ENCODE measurements at places on chromosomes 16 and 17.
A peak's percentile ranks its signal among the peaks of the same experiment; 100 is the strongest.

DNA sequence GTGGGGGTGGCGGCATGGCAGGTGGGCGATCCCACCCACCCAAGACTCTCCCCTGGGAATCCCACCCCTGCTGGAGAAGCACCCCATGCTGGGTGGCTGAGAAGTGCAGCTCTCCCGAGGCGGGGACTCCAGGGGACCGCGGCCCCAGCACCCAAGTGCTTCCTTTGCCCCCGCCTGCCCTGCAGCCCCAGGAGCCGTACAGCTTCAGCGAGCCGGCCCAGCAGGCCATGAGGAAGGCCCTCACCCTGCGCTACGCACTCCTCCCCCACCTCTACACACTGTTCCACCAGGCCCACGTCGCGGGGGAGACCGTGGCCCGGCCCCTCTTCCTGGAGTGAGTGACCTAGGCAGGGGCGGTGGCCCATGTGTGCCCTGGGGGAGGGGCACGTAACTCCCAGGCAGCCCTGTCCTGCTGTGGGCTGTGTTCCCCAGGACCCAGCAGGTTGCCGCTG, 11.7 kb downstream of the GAA start:
- DNase-seq, result no peak

DNA sequence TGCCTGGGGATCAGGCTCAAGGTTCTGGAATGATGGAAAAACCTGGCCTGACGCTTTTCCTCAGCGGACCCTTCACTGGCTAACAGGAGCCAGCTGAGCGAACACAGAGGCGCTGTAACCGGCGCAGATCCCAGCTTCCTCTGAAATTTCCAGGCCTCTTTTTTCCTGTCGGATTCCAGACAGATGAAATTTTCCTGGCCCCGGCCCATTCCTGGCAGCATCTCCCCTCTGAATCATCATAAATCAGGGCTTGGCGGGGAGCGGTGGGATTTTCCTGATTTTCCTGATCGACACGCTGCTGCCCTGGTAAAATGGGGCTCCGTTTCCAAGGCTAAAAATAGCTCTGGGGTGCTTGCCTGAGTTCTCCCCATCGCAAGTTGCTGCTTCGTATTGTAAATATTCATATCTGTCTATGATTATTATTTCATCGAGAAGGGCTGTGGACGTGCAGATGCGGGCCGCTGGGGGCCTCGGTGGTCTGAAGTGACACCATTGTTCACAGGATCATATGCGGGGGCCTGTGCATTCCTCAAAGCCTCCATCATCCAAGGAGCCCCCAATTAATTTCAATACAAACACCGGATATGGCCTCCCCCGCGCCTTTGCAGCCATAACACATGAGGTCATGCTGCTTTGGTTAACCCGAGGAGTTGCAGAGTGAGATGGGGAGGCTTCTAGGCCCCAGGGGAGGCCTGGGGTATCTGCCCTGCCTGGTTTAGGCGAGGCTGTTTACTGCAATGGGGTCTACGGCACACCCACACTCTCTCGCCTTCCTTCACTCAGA, 45.8 kb upstream of the ETV4 start:
- no peak for DNase-seq

- peak; percentile 52 for DNase-seq
These were observed 32.0 kb downstream of the SCPEP1 start for GRCh38 chr17:57009737-57010445.

DNA sequence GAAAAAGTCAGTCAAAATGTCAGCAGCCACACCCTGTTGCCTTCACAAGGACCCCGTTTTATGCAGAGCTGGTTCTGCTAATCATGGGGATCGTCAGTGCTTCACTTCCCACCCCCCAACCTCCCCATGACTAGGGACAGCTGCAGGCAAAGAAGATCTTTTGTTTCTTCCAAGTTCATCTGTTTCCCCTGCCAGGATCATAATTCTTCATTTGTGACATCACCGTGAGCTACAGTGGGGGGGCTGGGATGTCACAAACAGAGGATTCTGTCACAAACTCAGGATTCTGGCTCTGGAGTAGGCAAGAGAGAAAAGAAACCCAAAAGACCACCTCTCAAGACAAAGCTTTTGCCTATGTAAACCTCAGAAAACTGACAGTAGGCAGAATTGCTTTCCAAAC, 24.7 kb downstream of the DNAJC7 start:
- DNase-seq, result no peak

DNA sequence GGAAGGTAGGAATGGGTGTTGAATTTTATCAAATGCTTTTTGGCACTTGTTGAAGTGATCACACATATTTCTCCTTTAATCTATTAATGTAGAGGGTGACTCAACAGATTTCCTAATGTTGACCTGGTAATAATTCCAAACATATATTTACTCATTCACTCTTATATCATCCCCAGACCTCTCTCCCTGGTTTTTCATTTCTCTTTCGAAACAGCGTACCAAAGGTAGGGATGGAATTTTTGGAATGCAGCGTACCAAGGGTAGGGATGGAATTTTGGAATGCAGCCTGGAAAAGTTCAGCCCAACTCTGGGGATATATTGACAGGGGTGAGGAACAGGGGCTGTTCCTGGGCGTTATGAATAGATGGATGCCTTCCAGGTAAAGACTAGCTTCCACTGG, 7.3 kb downstream of the KIF18B start:
- DNase-seq, result no peak

DNA sequence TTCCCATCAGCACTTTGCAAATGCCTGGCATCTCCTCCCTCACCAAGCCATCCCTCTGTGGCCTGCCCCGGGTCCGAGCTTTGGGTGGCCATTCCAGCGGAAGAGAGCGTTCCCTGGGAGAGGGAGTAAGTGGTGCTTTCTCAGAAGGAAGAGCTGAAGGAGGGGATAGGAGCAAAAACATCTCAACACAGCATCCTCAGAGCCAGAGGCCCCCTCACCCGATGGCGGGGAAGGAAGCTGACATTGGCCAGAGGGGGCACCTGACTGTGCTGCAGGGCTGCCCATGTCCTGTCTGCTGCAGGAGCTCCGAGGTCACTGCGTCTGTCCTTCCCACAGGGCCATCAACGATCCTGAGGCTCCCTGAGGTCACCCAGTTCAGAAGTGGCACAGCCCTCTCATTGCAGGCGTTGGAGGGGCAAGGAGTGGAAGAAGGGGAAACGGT, 427 bp upstream of the TLCD3B start:
- no peak for DNase-seq

DNA sequence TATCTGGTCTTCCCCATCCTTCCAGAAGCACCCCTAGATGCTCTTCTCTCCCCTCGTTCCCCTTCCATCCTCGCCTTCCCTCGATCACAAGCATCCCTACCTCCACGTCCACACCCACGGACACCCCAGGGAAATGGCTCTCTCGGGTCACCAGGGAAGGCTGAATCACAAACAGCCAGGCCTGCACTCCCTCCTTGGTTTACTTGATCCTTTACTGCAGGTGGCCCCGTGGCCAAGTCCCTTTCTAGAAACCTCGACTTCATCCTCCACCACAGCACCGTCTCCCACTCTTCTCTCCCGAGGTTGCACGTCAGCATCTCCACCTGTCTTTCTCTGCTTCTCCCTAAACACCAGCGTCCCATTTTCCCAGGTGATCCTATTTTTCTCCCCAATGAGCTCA, 6.5 kb upstream of the RBFOX3 start:
- no peak for DNase-seq

- no peak for DNase-seq
These were observed 8.1 kb downstream of the PHB1 start for GRCh38 chr17:49406421-49407061.

- DNase-seq, result no peak
These were observed 127.9 kb downstream of the NPIPB5 start for GRCh38 chr16:22638393-22639206.

DNA sequence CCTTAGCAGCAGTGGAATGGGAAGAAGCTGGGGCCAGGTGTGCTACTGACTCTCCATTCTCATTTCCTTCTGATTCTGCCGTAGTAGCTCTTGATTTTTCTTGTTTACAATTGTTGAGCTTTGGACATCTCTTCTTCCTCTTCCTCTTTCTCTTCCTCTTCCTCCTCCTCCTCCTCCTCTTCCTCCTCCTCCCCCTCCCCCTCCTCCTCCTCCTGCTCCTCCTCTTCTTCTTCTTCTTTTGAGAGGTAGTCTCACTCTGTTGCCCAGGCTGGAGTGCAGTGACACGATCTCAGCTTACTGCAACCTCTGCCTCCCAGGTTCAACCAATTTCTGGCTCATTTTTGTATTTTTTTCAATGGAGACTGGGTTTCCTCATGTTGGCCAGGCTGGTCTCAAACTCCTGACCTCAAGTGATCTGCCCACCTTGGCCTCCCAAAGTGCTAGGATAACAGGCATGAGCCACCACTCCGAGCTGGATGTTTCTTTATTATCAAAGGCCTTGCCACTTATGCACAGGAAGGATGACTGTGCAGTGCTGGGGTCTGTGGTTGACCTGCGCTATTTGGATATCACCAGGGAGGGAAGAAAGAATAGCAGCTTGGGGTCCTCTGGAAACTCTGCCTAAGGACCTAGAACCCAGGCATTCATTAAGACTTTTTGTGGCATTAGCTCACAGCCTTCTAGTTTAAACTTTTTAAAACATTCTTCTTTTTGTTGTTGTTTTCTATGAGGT, 127.8 kb upstream of the KCNJ16 start:
- DNase-seq, result no peak

GRCh38 chr17:31256936-31257335, 40.1 kb downstream of the OMG start:
- no peak for DNase-seq

DNA sequence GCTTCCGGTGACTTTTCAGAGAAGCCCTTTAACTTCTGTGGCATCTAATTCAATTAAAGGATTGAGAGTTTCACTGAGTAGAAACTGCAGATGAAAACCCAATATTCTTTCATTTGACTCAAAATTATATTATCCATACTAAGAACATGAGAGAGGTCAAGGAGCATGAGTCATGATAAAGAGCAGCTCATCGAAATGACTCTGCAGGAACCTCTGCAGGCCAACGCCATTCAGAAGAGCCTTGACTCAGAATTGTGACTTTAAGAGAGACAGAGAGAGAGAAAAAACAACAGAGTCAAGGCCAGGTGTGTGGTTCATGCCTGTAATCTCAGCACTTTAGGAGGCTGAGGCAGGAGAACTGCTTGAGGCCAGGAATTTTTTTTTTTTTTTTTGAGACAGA, 417.2 kb upstream of the XYLT1 start:
- no peak for DNase-seq

DNA sequence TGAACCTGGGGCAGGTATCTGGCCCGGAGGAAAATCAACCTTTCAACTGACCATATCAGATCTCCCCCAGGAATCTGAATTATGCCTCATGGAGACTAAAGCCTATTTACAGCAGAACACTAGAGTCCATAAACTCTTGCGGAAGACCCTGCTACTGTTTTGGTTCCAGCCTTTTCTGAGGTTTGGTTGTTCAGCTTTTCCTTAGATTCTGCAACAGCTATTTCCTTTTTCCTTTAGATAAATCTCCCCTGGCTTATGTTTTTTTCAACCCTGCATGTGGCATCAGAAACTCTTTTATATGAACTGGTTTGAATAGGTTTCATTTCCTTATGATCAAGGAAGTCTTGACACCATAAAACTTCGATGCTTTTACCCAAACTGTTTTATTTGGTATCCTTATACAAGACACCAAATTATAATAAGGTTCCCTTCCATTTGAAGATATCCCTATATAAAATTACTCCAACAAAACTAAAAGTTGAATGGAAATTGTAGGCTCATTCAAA, 13.1 kb downstream of the SPOP start:
- DNase-seq, result no peak

DNA sequence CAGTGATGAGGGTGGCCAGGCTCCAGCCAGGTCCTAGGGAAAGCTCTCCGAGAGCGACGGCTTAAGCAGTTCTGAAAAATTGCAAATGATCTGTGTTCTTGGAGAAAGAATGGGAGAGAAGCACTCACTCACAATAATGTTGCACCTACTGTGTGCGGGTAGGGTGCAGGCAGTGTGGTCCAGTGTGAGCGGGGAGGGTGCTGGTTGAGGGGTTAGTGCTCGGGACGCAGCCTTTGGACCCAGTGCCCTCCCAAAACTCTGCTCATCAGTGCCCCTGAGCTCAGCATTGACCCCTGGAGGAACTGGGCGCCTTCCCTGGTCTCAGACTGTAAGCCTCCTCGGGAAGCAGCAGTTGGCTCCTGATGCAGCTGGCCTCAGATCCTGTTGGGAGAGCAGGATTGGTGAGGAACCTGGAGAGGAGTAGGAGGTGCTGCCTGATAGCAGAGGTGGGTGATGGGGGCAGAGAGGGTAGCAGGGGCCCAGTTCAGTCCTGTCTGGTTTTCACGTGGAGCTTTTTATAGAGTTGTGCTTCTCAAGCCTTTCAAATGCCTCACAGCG, 23.6 kb upstream of the ZNF750 start:
- DNase-seq, result no peak

DNA sequence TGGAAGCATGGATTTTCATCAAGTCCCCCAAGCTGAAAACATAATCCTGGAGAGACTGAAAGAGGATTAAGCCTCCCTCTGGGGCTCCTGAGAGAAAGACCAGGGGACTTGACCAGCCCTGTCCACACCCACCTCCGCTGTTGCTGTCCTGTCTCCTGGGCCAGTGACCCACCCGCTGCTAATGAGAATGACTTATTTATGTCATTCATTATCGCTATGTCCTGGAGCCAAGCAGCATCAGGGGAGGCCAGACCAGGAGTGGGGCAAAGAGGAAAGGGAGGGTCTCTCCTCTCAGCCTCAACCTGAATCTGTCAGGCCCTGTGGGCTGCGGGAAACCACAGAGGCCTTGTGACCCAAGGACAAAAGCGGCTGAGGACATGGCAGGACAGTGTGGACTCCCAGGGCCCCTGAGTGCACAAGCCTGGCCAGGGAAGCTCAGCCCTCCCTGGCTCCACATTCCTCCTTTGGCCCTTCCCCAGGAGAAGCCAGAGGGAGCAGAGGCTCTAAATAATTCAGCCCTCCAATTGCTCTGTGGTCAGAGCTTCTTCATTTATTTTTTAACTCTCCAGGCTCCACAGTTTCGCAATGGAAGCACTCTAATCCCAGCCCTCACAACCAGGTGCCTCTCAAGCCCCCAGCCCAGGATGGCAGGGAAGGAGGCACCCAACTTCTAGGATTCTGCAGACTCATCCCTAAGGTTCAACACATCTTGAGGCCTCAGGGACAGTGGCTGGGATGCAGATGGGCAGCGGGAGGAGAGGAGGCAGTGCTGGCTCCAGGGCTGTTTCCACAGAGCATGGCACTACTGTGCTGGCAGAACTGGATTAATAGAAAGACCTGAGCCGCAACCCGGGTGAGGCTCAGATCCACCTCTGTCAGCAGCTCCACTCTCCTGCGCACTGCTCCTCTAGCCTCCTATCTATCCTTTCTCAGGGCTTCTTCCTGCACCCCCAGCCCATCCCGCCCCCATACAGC, 19.1 kb downstream of the CUEDC1 start:
- DNase-seq, result no peak

DNA sequence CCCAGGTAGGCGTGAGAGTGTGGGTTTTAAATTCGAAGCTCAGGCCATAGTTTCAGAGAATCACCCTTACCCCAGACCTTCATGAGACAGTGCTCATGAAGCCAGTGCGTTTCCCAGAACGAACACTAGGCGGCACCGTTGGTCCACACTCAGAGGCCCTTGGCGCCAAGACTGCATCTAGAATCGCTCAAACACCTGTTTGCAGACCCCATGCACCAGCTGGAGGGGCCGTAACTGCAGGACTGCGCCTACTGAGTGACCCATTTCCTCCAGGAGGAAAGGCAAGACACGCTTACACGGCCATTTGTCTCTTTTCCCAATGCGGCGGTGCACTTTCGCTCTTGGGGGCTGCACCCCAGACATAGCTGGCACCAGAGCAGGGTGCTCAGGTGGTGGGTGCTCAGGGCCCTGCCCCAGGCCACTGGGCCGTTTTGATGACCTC, 34.0 kb downstream of the ADGRG5 start:
- DNase-seq, result peak; percentile 65

Measured in CD14-positive monocyte (primary cell).